ENCODE measurements at places on chromosomes 5 and 9.
A peak's percentile ranks its signal among the peaks of the same experiment; 100 is the strongest.

DNA sequence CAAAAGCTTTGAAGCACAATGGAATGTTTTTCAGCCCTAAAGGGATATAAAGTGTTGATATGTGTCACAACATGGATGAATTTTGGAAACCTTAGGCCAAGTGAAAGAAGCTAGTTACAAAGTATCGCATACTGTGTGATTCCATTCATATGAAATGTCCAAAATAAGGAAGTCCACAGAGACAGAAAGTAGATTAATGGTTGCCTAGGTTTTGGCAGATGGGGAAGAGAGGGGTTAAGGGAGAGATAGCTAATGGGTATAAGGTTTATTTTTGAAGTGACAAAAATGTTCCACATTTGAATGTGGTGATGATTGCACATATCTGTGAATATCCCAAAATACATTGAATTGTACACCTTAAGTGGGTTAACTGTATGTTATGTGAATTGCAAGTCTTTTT, 57.5 kb upstream of the MCCC2 start:
- no peak for DNase-seq

DNA sequence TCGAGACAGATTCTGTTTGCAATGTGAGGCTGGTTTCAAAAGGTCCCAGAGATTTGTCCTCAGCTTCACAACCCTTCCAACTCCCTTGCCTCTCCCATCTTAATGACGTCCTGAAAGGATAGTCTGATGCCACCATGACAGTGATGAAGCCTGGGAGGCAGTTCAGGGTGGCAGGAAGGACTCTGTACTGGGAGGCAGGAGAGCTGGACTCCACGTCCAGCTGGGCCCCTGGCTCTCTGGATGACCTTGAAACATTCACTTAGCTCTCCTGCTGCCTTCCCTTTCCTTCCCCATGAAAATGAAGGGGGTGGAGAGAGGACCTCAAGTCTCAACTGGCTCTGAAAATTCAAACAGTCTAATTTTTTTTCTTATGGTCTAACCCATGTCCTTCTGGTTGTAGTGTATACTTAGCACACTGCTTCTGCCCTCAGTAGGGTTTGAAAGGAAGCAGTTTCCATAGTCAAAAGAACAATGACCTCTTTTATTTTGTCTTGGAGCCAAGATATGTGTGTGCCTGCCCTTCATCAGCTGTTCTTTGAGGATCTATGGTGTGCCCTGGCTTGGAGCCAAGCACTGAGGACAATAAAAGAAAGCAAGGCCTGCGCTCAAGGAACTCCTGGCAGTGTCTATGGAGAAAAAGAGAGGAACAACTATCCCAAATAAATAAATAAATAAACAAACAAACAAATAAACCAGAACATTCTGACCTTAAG, 188.3 kb downstream of the GRIA1 start:
- no peak for DNase-seq

DNA sequence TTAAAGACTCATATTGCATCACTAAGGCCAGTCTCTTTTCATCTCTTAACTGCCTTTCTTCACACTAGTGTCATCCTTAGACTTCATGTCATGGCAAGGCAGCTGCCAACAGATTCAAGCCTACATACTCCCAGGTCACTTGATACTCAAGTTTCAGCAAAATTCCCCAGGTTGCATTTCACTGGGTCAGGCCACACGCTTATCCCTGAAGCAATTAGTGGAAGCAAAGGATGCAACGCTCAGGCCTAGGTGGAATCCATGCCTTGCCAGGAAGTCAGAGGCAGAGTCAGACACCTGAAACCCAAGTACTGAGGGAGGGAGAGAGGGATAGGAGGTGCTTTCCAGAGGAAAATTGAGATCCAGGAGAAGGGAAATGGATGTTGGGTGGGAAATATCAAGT, 28.9 kb downstream of the YIPF5 start:
- DNase-seq = no peak

- DNase-seq = no peak
These were observed 11.4 kb upstream of the PTGDS start for GRCh38 chr9:136965771-136966484.

GRCh38 chr5:157516006-157516405, 56.0 kb downstream of the NIPAL4 start:
- no peak for DNase-seq

- DNase-seq = no peak
These were observed 68.4 kb downstream of the PAM start for GRCh38 chr5:102823441-102823874.

DNA sequence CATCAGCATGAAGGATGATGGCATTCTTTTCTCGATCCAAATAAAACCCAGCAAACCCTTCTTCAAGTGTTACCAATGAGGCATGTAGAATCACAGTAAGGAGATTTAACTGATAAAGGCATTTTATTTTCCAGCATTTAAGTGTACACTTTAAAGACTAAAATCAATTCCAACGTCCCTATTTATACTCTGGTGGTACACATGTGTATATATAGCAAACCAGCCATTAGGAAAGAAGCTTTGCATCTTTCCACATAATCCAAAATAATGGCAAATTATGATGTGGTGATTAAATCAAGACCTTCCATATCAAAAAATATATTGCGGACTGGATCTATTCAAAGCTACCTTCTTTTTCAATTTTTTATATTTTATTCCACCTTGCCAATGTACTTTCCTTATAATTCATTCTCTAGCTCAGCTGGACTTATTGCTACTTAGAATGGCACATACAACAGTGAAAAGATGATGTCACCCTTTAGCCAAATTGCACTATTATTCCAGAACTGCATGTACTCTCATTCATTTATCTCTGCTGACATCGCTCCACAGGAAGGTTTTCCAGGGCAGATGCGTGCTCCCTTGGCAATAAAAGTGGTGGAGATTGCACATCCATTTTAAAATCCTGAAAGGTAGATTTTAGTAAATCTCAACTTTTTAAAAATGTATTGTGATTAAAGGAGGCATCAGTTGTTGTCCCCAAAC, 63.3 kb upstream of the SLC30A5 start:
- no peak for DNase-seq

GRCh38 chr9:126704157-126704891, 90.6 kb downstream of the LMX1B start:
- DNase-seq = no peak

DNA sequence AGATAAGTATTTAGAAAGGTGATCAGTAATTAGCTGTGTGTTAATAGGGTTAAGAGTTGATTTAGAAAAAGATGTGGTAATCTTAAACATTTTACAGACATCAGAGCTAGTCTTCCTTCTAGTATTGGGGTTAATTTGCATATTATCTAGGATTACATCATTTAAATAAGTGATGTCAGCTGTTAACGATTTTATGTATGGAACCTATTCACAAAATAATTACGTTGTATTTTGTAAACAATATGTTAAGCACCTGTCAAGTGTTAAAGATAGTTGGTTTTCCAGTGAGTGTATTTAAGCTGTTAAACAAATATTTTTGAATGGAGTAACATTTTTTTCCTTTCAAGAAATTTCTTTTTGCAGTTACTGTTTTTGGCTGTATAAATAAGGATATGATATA, 2.2 kb downstream of the DCP2 start:
- no peak for DNase-seq

GRCh38 chr9:4902135-4902475, 83.0 kb upstream of the JAK2 start:
- no peak for DNase-seq

GRCh38 chr5:160496334-160496733, 74.7 kb downstream of the PTTG1 start:
- no peak for DNase-seq

DNA sequence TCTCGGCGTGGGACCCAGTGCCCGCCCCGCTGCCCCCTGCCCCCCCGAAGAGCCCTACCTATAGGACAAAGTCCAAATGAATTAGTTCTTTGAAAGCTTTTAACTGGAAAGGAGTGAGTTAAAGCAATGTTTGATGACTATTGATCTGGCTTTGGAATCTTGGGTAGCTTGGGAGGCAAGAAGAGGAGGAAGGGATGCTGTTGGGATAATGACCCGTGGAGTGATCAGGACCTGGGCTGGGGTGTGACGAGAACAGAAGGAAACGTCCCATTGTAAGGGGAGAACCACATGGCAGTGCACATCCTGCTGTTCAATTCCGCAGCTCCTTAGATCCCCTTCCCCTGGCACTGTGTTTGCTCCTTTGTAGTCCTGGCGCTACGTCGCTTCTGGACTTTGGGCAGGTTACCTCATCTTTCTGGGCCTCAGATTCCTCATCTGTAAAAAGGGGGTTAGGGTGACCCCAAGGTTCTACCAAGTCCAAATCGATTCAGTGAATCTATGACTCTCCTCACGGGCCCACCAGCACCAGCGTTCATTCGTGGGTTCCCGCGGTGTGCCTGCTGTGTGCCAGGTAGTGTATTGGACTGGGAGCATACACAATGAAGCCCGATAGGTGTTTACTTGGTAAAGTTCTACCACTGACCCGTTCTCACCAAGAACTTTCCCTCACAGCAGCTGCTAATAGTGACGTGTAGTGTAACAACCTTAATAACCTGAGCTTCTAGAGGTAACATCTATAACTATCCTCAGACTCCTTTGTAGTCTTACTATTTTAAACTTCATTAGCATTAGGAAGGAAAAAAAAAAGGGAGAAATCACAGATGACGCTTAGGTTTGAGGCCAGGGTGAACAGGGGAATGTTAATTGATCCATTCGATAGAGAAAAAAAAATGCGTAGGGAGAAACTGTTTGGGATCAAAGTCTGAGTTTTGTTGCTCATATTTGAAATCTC, 1.1 kb upstream of the NADK2 start:
- no peak for DNase-seq

DNA sequence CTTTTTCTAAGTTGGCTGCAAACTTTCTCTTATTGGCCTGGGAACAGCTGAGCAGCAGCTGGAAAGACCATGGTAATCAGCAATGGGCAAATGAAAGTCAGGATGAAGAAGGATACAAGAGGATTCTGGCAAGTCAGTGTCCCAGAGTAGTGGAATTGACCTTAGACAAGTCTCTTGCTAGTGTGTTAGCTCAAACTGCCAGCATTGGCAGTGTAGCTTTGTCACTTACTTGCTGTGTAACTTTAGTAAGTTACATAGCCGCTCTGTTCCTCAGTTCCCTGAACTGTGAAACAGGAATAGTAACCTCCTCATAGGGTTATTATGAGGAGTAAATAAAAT, 3.6 kb downstream of the ALDH1A1 start:
- DNase-seq = no peak

DNA sequence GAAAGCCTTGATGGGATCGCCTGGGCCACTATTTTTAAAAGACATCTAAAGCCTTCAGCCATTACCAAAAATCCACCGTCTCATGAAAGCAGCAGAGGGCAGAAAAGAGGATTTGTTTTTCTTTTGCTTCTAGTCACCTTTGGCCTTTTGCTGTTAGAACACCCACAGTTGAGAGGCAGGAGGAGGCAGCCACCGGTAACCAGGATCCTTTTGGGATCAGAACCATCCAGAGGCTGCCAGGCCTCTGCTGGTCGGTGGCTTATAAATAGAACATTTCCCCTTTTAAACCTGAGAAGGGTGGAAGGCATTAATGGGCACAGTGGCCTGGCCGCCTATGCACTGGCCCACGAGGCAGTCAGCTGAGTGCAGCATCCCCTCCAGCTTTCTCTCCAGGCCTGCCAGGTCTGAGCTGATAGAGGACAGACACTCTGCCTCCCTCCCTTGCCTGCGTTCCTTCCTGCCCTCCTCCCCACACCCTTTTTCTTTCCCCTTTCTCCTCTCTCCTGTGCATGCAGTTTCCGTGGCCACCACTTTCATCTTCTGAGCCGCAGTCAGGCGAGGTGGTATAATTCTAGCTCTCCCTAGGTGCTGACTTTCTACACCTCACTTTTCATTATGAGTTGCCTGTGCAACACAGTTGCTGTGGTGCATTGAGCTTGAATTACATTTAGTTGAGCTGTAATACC, 253.4 kb downstream of the ARHGAP26 start:
- peak; percentile 77 for DNase-seq

DNA sequence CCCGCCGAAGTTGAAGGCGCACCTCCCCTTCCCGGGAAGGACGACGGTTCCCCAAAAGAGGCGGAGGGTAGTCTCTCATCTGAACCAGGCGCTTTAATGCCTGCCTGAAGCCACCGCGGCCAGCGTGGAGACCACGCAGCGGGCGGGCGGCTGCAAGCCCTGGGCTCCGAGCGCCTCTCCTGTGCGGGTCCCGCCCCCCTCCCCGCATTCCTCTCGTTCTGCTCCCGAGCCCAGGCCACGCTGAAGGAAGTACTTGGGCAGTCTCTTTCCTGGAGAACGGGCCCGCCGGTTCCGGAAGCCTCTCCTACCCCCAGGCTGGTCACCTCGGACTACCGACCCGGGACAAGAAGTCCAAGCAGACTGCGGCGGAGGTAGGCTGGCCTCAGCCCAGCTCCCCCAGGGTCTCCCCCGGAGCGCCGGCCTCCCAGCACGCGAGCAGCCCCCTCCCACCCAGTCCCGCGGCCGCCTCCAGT, 571 bp downstream of the PPIC start:
- peak; percentile 16 for DNase-seq

DNA sequence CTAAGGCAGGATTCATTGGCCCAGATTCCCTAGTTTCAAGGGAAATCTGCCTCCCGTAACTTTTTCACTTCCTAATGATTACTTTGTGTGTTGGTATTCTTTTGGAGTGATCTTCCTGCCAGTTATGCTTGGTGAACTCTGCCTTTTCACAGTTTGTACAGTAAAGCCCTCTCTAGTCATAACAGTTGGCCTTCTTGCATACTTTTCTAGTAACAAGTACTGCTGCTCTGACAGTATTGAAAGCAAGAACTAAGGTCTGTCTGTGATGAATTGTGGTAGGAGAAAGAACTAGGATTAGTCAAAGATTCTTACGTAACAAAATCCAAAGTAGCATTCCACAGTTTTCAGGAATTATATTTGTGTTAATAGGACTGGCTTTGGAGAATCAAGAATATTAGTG, 1457.2 kb upstream of the WWC1 start:
- no peak for DNase-seq

DNA sequence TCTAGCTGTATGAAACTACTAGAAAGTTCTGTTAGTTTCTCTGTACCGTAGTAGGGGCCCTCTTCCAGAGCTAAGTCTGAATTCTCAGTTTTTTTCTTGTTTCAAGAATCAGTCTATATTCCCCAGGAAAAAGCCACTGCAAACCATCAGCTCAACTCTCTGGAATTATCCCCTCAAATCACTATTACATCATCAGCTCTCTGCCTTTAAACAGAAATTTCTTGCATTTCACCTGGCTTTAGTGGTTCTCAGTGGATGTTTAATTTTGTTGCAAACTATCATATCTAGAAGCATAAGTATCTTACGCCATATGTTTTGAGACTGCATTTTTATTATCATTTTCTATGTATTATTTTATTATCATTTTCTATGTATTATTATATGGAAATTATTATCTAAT, 55.2 kb upstream of the PPP2CA start:
- DNase-seq = no peak

GRCh38 chr5:55691265-55692105, 20.6 kb downstream of the SLC38A9 start:
- DNase-seq = peak; percentile 23

- DNase-seq = no peak
These were observed 303.6 kb downstream of the SPOCK1 start for GRCh38 chr5:137195483-137195882.

DNA sequence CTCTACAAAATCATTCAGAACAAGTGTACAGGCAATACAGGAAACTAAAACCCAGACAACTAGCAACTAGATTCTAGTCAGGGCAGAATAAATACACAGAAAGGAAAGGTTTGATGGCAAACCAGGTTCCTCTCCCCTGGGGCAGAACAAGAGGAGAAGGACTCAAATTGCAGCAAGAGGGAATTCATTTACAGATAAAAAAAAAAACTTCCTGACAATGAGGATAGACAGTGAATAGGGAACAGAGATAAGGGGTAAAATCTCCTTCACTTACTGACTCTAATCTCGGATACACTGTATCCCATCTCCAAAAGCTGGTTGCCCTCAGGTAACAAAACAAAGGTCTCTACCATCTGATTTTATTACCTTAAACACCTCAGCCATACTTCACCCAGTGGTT, 244.0 kb downstream of the SEC61B start:
- DNase-seq = no peak
